GOT3 (cell line): ENCODE measurements at places on chromosomes 5 and 9.

- no peak for DNase-seq
These were observed 161.4 kb downstream of the DOCK2 start for GRCh38 chr5:169798438-169798837.

DNA sequence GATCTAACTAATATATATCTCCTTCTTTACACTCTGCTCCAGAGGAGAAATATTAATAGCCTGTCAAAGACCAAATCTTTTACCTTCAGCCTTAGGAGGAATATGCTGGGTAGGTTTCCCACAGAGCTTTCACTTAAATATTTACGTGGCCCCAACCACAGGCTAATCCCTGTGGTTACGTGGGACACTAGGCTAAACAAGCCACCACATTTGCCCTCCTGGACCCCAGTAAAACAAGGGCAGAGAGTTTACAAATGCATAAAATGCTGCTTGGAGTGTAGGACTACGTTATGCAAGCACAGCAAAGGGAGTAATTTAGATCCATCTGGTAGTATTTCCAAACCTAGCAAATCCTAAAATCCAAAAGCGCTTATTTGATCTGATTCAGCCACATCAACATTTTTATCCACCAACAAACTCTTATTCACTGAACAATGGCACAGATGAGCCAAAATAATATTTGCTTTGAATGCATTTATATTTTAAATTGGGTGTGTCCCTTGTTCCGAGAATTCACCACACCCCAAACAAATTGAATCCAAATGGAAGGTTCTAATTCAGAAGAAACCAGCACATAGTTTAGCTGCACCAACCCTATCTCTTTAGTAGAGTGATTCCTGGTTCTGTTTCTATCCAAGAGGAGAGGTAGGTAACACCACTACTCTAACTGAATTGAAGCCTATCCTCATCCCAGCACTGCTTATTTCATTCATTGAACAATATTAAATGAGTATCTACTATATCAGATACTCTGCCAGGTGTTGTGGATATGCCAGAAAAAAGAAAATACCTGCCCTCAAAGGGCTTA is 179.0 kb downstream of the TSSK1B start:
- no peak for DNase-seq

GRCh38 chr5:96819806-96820205 is 12.1 kb upstream of the ERAP1 start:
- no peak for DNase-seq

GRCh38 chr5:33772380-33772897 is 119.4 kb downstream of the ADAMTS12 start:
- no peak for DNase-seq

- no peak for DNase-seq
These were observed 527.8 kb upstream of the ZNF608 start for GRCh38 chr5:125274211-125274610.

GRCh38 chr5:58974601-58975000 is 391.7 kb downstream of the RAB3C start:
- no peak for DNase-seq

- DNase-seq, result no peak
These were observed 112.0 kb upstream of the FBXL7 start for GRCh38 chr5:15387931-15388524.

DNA sequence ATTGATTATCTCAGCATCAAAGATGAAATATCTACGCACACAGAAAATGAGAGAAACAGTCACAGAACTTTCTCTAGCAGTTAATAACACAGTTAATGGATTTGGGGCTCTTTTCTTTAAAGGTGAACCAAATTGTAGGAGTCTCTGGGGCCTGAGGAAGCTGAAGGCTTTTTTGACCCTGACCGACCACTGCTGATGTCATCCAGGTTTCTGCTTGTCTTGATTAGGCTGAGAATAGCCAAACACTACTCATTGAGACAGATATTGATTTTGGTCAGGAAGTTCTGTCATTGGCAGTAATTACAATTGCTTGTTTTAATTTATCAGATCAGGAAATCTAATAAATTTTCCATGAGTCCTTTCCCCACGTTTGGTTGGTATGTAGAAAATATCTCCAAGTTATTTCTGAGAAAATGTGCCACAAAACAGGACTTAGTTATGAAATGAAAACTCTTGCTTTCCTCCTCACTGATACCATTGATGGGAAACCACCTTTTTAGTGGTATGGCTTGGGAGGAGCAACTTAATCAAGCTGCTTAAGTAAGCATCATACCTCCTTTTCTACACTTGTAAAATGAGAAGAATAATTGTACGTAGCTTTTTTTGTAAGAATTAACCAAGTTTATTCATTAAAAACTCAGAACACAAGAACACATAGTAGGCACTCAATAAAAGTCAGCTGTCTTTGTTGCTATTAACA is 19.7 kb downstream of the CARTPT start:
- no peak for DNase-seq

- no peak for DNase-seq
These were observed 102.3 kb downstream of the GDNF start for GRCh38 chr5:37737326-37738056.

DNA sequence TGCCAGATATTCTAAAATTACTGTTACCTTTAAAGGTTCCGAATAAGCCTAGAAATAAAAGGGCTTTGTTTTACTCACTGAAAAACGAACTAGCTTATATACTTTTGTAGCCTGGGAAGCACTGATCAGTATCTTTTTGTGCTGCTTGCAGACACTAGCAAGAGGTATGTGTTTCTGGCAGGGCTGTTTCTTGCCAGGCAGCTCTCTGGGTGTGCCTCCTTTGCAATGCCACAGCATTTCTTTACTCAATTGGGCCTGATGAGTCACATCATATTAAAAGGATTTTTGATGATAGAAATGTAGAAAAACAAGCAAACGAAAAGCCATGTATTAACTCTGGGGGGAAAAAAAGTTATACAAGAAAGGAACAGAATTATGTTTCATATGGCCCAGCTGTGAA is 35.6 kb downstream of the CD180 start:
- DNase-seq, result no peak

DNA sequence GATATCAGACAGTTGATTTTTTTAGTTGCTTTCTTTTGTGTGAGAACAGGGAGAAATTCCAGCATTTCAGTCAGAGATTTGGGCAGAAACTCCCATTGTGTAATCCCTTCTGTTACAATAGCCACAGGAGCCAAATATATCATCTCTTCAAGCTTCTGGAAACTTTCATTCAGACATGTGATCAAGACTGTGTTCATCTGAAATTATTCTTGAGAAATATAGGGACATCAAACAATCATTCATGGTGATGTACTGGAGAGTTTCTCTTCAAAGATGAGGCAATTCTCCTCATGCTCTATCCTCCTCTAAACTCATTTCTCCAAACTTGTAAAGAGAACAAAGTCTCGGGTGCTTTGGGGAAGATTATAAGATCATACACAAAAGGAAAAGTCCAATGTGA is 35.2 kb upstream of the CSNK1G3 start:
- no peak for DNase-seq

- DNase-seq, result no peak
These were observed 209.2 kb downstream of the DIRAS2 start for GRCh38 chr9:90433398-90433941.

DNA sequence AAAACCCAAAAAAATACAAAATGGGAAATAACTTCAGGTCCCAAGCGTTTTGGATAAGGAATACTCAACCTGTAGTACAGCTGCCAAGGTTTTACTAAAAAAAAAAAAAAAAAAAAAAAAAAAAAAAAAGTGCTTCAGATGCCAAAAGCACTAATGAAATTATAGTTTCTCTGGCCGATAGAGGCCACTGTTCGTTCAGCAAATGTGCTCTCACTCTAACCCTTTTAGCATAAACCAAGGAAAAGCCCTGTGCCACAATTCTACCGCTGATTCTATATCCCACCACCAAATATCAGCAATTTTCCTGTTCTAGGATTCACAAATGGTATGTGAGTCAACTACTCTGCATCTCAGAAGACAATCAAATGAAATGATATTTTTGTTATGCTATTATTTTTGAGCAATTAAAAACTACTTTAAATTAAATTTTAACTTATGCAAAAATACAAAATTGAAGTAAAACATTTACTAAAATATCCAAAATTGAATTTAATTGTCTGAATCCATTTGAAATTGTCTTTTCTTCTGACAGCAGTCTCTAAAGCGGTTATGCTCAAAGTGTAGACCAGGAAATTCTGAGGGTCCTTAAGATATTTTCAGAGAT is 79.8 kb downstream of the RICTOR start:
- DNase-seq, result no peak
